ENCODE measurements at places on chromosomes 12 and 14.
A peak's percentile ranks its signal among the peaks of the same experiment; 100 is the strongest.

DNA sequence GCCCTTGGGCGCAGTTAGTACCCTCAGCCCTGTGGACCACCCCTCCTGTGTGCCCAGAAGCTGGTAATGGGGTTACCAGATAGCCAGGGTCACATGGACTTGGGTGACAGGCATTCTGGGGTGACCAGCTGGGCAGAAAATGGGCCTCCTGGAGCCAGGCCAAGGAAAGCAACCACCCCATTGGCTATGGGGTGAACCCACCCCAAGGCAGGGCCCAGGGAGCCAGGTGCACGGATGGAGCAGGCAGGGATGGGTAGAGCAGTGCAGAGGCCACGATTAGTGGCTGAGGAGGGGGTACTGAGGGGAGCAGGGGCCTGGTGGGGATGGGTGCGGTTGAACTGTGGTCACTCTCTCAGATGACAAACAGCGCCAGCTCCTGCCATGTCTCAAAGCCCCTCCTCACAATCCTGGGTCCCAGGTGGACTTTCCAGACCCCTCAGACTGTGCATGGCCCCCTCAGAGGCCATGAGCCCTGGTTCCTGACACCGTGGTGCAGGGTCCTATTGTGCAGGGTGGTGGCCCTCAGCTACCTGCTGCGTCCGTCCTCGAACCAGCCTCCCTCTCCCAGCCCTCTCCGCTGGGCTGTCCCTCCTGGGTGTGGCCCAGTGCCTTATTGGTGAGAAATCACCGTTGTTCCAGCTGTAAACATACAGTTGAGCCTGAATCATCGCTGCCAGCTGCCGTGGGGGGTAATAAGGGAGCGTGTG, 23.4 kb upstream of the BEGAIN start:
- DNase-seq = no peak

GRCh38 chr12:73902260-73902659, 635.4 kb upstream of the ATXN7L3B start:
- DNase-seq = no peak

DNA sequence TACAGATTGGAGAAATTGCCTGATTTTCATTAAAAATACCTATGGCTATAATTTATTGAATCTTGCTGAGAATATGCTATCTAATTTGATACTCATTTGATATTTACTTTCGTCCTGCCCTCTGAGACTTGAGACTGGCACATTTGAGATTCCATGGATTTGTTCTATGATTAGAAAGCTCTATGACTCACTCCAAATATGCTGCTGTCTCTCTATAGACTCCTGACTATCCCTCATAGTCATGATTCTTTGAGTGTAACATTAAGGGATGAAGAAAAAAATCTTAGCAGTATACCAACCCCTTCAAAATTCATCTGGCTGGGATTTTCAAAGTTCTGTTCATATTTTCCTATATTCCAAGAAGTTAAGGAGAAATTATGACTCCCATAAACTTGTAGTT, 191.9 kb downstream of the LRIG3 start:
- DNase-seq = peak; percentile 25

GRCh38 chr14:86013641-86014040, 483.7 kb downstream of the FLRT2 start:
- DNase-seq = no peak

DNA sequence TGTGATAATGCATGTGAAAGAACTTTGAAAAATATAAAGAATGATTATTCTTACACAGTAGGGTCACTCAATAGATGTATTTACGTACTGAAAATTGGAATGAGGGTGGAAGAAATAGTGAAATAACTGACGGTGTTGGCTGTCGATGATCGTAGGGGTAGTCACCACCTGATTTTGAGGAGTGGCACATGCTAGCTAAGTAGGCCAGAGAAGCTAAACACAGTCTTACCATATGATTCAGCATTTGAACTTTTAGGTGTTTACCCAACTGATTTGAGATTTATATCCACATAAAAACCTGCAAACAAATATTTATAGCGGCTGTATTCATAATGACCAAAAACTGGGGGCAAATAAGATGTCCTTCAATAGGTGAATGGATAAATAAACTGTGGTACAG, 47.6 kb upstream of the HIF1A start:
- DNase-seq = no peak

- DNase-seq = no peak
These were observed 150.5 kb upstream of the KRR1 start for GRCh38 chr12:75661908-75662307.

- no peak for DNase-seq
These were observed 174.5 kb upstream of the NPAS3 start for GRCh38 chr14:32764131-32764530.

DNA sequence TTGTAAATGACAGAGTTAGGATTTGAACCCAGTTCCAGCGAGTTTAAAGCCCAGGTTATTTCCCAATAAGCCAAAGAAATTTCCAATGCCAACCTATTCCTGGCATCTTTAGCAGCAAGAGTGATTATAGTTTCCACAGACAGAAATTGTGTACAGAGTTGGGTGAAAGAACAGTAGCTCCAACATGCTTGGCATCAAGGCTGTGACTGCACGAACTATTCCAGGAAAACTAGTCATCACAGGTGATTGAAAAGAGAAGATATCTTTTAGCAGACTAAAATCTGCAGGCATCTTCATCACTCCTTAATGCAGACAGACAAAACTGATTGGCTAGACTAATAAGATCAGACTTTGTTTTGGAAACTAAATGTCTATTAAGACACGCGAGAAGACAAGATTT, 262.7 kb upstream of the PLEKHG7 start:
- DNase-seq = no peak

DNA sequence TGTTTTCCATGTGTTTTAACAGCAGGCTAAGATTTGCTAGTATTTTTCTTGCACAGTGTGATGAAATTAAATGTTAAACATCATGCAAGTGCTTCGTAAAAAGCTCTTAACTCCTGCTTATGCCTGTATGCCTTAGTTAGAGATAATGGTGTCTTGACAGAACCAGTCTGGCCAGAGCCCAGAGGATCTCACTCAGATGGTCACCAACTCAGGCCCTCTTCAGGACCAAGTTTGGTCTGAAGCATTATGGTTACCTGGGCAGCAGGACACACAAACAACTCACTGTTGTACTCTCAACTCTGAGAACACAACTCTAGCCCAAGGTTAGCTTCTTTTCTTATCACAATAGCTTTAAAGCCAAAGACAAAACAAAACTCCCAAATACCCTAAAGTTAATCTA, 115.4 kb downstream of the KIF21A start:
- no peak for DNase-seq

GRCh38 chr14:103543721-103544387, 14.9 kb downstream of the TRMT61A start:
- DNase-seq = no peak

DNA sequence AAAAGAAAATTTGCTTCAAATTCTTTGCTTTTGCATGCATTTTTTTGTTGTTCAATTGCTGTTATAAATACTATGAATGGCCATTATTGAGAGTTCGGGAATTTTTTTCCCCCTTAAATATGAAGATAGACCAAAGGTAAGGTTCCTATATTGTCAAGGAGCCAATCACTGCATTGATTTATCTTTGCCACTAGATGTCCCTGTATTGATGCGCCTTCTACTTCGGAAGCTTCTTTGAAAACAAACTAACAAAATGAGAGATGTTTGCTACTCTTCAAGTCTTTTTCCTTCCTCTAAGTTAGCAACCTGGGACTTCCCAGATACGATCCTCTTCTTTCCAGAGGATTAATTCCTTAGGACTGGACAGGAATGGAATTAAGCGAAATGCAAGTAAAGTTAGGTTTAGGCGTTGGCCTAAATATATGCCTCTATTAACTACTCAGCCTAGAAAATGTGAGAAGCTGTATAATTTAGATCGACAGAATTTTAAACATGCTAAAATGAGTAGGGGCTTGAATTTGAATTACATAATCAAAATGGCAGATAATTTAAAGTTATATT, 318.1 kb downstream of the AEBP2 start:
- peak; percentile 18 for DNase-seq

DNA sequence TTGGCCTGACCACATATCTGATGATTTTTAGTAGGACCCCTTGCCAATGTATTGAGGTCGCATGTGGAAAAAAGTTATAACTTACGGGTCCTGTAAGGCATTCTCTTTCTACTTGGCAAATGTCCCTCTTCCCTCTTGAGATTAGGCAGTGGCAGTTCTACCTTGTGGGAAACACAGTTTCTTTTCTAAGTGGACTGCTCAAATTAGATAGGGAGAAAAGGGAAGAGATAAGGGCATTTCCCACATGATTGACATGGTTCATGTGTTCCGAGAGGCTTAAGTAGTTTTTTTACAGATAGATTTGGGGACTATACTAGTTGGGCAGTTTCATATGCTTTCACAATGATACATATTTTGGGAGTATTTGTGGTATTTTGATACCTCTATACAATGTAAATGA, 154.7 kb downstream of the FBXL14 start:
- no peak for DNase-seq

DNA sequence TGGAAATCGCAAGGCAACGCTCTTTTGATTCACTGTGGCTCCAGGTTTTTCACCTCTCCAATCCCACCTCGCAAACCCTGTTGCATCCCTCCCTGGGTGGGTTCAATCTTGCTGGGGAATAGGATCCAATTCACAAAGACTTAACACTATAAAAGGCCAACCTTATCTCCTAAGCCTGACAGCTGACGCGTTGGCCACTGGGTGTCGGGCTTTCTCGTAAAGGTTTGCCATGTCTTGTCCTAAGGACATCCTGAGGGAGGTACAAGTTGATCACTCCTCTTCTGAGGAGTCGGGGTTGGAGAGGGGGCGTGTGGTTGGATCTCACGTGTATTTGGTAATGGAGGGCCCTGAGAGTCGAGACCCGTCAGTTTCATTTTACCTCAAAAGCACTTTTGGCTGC, 112.6 kb upstream of the FZD10 start:
- no peak for DNase-seq

DNA sequence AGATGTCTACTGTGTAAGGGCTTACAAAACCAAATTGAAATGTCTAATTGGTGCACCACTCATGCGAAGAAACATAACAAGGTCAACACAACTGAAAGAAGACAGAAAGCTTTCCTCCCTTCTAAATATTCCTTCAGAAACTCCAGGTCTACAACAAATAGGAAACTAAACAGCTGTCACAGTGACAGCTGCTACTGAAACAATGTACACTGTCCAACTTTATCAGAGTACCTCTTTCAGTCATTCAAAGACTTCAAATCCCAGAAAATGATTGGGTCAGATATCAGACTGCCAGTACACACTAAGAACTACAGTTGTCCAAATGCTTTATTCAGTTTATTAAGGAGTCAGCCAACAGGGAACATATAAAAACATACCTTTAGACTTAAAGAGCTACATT, 35.2 kb downstream of the CEP128 start:
- DNase-seq = no peak

DNA sequence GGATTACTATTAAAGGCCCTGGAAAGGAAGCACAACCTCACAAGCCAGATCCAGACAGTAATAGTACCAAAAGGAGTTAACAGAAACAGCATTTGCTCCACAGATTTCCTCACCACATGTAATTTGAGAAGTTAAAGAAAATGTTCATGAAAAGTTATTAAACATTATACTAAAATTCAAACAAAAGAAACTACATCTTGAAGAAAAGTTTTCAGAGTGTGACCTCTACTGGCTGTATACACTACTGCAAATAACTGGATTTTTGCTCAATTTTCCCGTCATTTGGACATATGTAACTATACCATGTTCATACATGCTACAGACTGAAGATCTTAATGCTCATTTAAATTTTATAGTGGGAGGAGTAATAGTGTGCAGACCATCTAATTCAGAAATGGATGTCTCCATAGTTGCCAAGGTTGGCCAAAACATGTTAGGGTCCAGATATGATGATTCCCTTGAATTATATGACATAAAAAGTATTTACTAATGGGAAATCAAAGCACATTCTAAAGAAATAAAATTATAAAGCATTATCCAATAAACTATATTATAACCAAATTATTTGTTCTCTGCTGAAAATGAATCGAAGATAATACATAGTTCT, 5.6 kb downstream of the KRR1 start:
- no peak for DNase-seq

- DNase-seq = no peak
These were observed 45.6 kb downstream of the ARMH4 start for GRCh38 chr14:58106446-58106845.

DNA sequence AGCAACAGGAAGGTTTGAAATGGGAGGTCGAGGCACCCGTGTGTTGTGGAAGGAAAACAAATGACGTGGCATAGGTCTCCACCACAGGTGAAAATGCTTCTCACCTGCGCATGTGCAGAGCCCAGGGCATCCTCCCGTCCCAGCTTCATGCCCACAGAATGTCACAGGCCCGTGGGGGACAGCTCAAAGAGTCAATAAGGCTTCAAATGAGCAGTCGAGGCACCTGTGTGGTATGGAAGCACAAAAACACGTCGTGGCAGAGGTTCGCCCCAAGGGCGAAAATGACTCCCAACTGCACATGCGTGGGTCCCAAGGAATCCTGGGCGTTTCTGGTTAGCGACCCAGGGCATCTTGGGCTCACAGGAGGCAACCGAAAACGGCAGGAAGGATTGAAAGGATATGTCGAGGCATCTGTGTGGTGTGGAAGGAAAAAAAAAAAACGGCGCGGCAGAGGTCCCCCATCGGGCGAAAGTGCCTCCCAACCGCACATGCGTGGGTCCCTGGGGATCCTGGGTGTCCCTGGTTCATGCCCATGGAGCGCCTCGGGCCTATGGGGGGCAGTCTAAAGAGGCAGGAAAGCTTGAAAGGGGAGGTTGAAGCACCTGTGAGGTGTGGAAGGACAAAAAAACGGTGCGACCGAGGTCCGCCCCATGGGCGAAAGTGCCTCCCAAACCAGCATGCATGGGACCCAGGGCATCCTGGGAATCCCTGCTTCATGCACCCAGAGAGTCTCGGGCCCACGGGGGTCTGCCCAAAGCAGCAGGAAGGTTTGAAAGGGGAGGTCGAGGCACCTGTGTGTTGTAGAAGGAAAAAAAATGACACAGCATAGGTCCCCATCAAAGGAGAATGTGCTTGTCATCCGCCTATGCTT, 578.5 kb downstream of the ALG10 start:
- no peak for DNase-seq

DNA sequence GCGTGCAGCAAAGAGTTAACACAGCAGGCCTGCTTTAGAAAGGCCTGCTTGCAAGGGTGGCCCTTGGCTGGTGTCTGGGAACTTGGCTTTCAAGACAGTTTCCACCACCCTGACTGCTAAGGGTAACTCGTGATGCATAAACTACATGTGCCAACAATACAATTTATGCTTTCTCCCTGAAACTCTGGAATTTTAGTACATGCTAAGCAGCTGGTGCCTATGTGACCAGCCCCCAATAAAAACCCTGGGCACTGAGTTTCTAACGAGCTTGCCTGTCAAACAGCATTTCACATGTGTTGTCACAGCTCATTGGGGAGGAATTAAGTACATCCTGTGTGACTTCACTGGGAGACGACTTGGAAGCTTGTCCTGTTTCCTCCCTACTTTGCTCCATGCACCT, 133.1 kb downstream of the SLC5A8 start:
- DNase-seq = peak; percentile 38

All from AG08395 (cell line).